Melanocyte of skin (primary cell): ENCODE measurements at places on chromosomes 16 and 17. TPM values are rescaled to one million over a fixed set of nuclear protein-coding genes. Genes with fewer than 3 reads are reported as not detected.

TOP2A gene
- total RNA-seq: 34.5 and 43.0 TPM in 2 replicates

CES5A gene
- under 0.01 TPM in 1 of 2 replicates, not detected in the other for total RNA-seq

AATK gene
- total RNA-seq: 16.0 and 76.7 TPM in 2 replicates

CIBAR2 gene
- total RNA-seq: not detected in 2 replicates

ATAD5 gene
- 6.0 and 8.9 TPM in 2 replicates for total RNA-seq

PRDM7 gene
- 4.4 and 18.6 TPM in 2 replicates for total RNA-seq

PRAC2 gene
- not detected in 2 replicates for total RNA-seq

TMEM170A gene
- 11.4 and 16.4 TPM in 2 replicates for total RNA-seq

IRF8 gene
- not detected in 2 replicates for total RNA-seq

KRT31 gene
- not detected in 2 replicates for total RNA-seq

TMEM219 gene
- 86.4 and 93.4 TPM in 2 replicates for total RNA-seq

COX6A2 gene
- total RNA-seq: not detected in 2 replicates

CD300LB gene
- total RNA-seq: not detected in 2 replicates

ADAP2 gene
- total RNA-seq: under 0.01 and 1.7 TPM in 2 replicates

TNFRSF13B gene
- not detected in 2 replicates for total RNA-seq

ARMC7 gene
- 3.8 and 4.7 TPM in 2 replicates for total RNA-seq

SYCE1L gene
- 0.15 TPM in 1 of 2 replicates, not detected in the other for total RNA-seq

TMEM92 gene
- not detected in 2 replicates for total RNA-seq

NHERF1 gene
- 15.9 and 21.6 TPM in 2 replicates for total RNA-seq

ZNF785 gene
- 7.9 and 10.2 TPM in 2 replicates for total RNA-seq

STAC2 gene
- total RNA-seq: under 0.01 TPM in 1 of 2 replicates, not detected in the other

TSPAN10 gene
- 77.6 and 79.1 TPM in 2 replicates for total RNA-seq

CPNE7 gene
- 7.2 and 31.0 TPM in 2 replicates for total RNA-seq

PIK3R5 gene
- 0.69 TPM in 1 of 2 replicates, not detected in the other for total RNA-seq

PSMD12 gene
- 14.8 and 23.3 TPM in 2 replicates for total RNA-seq

NLRC3 gene
- total RNA-seq: under 0.01 TPM in 2 replicates

CSH1 gene
- not detected in 2 replicates for total RNA-seq

GRAP gene
- 0.46 TPM in 1 of 2 replicates, not detected in the other for total RNA-seq

TCF25 gene
- 164 and 210 TPM in 2 replicates for total RNA-seq

PPM1D gene
- total RNA-seq: 13.3 and 16.8 TPM in 2 replicates

RPH3AL gene
- 0.46 and 1.00 TPM in 2 replicates for total RNA-seq

OTOP2 gene
- total RNA-seq: not detected in 2 replicates

CD7 gene
- under 0.01 TPM in 1 of 2 replicates, not detected in the other for total RNA-seq

NACA2 gene
- not detected in 2 replicates for total RNA-seq

TMEM11 gene
- 15.8 and 17.4 TPM in 2 replicates for total RNA-seq

TMUB2 gene
- 17.4 and 20.6 TPM in 2 replicates for total RNA-seq

ZNF750 gene
- total RNA-seq: not detected in 2 replicates
